ENCODE measurements at places on chromosomes 4 and X.

GRCh38 chrX:1946974-1947373 is 332.1 kb downstream of the ASMT start:
- no peak for DNase-seq

DNA sequence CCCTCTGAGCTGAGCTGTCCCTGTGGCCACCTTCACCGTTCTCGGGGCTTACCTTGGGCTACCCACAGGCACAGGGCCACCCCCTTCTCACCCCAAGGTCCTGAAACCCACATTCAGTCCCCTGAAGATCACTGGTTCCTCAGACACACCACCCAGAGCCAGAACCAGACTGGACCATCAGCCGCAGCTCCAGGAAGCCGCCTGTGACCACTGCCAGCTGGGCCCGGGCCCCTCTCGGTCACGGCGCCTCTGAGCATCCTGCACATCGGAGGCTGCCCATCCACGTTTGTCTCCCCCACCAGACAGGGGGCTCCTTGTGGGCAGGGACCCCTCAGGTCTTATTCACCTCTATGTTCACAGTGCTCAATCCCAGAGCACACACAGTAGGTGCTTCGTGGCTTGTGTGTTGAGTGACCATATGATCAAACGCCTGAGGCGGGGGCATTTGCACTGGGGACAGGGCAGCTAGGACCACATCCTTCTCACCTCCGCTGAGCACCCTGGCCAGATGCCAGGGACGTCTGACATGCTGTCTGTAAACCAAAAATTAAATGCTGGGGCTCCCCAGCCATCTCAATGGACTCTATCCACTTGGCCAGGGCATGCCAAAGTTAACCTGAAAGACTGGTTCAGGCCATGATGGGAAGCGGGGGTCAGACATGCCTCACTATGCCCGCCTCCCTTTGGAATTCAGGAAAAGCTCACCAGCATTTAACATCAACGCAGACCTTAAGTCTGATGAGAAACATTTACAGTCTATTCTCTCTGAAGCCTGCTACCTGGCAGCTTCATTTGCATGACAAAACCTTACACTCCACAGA is 109.4 kb upstream of the AFAP1 start:
- no peak for DNase-seq

GRCh38 chrX:1246816-1247215 is 21.8 kb upstream of the CSF2RA start:
- DNase-seq: peak; percentile 83

GRCh38 chrX:71815906-71816156 is 52.7 kb downstream of the CXorf49B start:
- no peak for DNase-seq
